Colonic mucosa (tissue), 4 donors: ENCODE measurements at places on chromosomes 2 and 18. TPM values are rescaled to one million over a fixed set of nuclear protein-coding genes. Genes with fewer than 3 reads are reported as not detected.

DNA sequence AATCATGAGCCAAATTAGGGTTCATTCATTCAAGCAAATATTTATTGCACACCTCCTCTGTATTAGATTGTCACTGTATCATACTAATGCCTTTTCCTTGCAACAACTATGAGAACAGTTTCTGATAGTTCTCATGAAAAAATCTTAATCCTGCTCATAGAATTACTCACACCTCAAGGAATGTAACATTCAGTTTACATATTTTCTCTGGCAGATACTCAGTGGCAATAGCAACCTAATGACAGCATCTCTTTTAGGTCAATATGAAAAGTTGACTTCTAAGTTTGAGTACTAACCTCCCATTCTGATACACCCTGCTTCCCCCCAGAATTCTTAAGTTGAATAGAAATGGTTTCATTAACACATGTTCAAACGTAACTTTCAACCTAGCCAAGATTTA lies 132.0 kb downstream of the VWC2L start:
- DNase-seq, result no peak
- H3K36me3 ChIP-seq, result no peaks in the 10 kb centered on the region
- H3K27me3 ChIP-seq, result no peaks in the 10 kb centered on the region

- peak; percentile 33 for DNase-seq
- H3K27me3 ChIP-seq, result no peaks in the 10 kb centered on the region
- no peak overlapping the region for H3K27ac ChIP-seq
- no peaks in the 10 kb centered on the region for H3K36me3 ChIP-seq
- no peaks in the 10 kb centered on the region for H3K4me1 ChIP-seq
Observed at GRCh38 chr2:96680561-96681141, 38.1 kb downstream of the FER1L5 start.

DNA sequence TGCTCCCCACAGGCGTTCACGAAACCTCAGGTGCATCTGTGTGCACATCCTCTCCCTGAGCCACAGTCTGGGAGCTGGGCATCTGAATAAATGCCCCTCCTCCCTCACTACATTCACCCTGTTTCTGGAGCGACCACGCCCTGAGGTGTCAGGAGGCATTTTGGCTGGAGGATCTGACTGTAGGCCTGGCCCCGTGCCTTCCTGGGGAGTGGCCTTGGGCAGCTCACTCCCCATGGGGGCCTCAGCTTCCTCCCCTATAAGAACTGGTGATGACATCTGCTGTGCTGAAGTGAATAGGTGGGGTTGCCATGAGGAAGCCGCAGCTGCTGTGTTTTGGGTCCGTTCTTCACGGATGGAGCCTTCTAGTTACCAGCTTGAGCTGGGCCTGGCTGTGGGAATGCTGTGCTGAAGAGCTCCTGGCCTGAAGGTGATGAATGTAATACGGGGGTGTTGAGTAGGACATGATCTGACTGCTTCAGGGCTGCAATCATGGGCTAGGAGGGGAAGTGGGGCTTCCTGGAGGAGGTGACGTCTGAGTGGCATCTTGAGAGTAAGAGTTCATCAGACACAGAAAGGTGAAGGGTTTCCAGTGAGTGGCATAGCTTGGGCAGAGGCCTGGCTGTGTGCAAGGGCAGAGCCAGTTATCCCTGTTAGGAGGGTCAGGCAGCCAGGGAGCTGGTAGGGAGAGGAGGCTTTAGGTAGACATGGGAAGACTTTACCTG lies 58.2 kb downstream of the GLI2 start:
- no peaks in the 10 kb centered on the region for H3K4me1 ChIP-seq
- H3K4me3 ChIP-seq, result no peak overlapping the region
- H3K27ac ChIP-seq, result no peak overlapping the region
- H3K27me3 ChIP-seq, result no peaks in the 10 kb centered on the region

- H3K27me3 ChIP-seq, result no peaks in the 10 kb centered on the region
- DNase-seq, result no peak
- H3K4me3 ChIP-seq, result no peak overlapping the region
- H3K4me1 ChIP-seq, result no peaks in the 10 kb centered on the region
- no peaks in the 10 kb centered on the region for H3K36me3 ChIP-seq
Observed at GRCh38 chr18:36075862-36076587, 8.7 kb upstream of the RPRD1A start.

GRCh38 chr18:13371689-13372418 lies 153.3 kb downstream of the LDLRAD4 start:
- peak overlapping the region; percentile 20 for H3K27ac ChIP-seq
- H3K36me3 ChIP-seq, result no peaks in the 10 kb centered on the region
- H3K4me1 ChIP-seq, result peaks cover 14% of the 10 kb centered on the region
- DNase-seq, result peak; percentile 75

DNA sequence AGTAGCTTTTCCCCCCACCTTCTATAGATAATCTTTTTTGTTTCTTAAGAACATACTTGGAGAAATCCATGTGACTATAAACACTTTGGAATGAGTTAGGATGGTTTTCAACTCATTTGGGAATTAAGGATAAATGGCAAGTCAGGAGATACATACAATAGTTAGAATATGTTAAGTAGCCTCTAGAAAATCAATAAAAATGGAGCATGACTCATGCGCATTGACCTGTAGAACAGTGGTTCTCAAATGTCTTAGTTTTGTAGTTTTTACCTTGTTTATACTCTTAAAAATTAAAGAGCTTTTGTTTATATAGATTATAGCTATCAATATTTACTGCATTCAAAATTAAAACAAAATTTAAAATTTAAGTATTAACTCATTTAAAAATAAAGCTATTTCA lies 24.7 kb downstream of the NUP35 start:
- no peaks in the 10 kb centered on the region for H3K4me1 ChIP-seq
- no peaks in the 10 kb centered on the region for H3K36me3 ChIP-seq
- no peaks in the 10 kb centered on the region for H3K27me3 ChIP-seq
- no peak for DNase-seq

DNA sequence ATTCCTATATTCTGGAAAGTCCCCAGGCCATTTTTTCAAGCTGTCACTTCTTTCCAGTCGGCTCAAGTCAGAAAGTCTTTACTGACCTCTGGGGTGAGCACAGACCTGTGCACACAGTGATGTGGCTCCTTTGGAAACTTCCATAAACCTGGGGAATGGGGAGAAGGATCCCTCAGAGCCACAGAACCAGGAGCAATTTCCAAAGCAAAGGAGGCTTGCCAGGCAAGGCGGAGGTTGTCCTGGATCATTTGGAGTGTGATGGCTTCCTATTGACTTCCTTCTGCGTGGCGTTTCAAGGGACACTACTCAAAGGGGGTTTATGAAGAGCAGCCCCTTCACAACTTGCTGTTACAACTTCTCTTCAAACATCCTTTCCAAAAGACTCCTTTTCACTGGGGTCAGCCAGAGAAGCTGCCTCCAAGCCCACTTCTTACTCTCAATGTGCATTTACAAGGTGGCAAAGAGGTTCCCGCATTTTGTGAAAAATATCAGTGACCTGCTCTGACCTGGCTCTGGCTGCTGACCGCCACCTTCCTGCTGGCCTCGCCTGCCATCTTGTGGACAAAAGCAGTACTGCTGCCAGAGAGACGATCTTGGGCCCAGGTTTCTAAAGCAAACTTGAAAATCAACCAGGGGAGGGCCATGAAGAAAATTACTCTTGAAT lies 18.2 kb upstream of the TMEM247 start:
- no peaks in the 10 kb centered on the region for H3K36me3 ChIP-seq
- DNase-seq, result peak; percentile 85
- no peaks in the 10 kb centered on the region for H3K27me3 ChIP-seq
- H3K27ac ChIP-seq, result no peak overlapping the region

- no peak overlapping the region for H3K27ac ChIP-seq
- no peak for DNase-seq
- no peaks in the 10 kb centered on the region for H3K4me1 ChIP-seq
- no peaks in the 10 kb centered on the region for H3K27me3 ChIP-seq
- no peak overlapping the region for H3K4me3 ChIP-seq
Observed at GRCh38 chr2:140117386-140117785, 1337.2 kb upstream of the NXPH2 start.

GRCh38 chr18:63286926-63287325 lies 32.6 kb downstream of the BCL2 start:
- H3K4me1 ChIP-seq, result no peaks in the 10 kb centered on the region
- H3K4me3 ChIP-seq, result no peak overlapping the region
- no peak for DNase-seq
- no peaks in the 10 kb centered on the region for H3K36me3 ChIP-seq

- H3K4me3 ChIP-seq, result no peak overlapping the region
- no peaks in the 10 kb centered on the region for H3K4me1 ChIP-seq
- no peaks in the 10 kb centered on the region for H3K36me3 ChIP-seq
- H3K27me3 ChIP-seq, result no peaks in the 10 kb centered on the region
Observed at GRCh38 chr2:162257425-162257824, 14.2 kb upstream of the FAP start.

GRCh38 chr2:202201220-202202160 lies 36.9 kb downstream of the SUMO1 start:
- no peak overlapping the region for H3K4me3 ChIP-seq
- DNase-seq, result no peak
- H3K36me3 ChIP-seq, result no peaks in the 10 kb centered on the region
- H3K4me1 ChIP-seq, result no peaks in the 10 kb centered on the region

- no peaks in the 10 kb centered on the region for H3K27me3 ChIP-seq
- H3K4me1 ChIP-seq, result no peaks in the 10 kb centered on the region
- DNase-seq, result no peak
- no peaks in the 10 kb centered on the region for H3K36me3 ChIP-seq
- H3K27ac ChIP-seq, result no peak overlapping the region
- no peak overlapping the region for H3K4me3 ChIP-seq
Observed at GRCh38 chr18:48361801-48362200, 47.4 kb downstream of the ZBTB7C start.

DNA sequence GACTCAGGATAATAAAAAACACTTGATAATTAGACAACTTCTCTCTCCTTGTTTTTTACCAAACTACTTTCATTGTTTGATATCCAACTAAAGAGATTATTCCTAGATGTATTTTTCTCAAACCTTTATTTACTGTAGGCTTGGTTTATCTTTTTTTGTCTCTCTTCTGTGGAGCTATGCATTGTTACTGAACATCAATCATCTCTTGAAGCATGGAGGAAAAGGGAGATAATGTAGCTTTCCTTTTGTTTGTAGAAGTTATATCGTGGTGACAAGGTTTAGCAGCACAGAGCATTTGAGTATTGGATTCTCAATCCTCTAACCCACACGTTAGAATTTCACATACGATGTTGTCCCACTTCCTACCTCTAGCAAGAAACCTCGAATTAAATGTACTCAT lies 41.7 kb downstream of the SMCHD1 start:
- H3K27ac ChIP-seq, result no peak overlapping the region
- H3K36me3 ChIP-seq, result peaks cover 10% of the 10 kb centered on the region
- no peaks in the 10 kb centered on the region for H3K4me1 ChIP-seq
- DNase-seq, result no peak
- no peak overlapping the region for H3K4me3 ChIP-seq

- H3K4me1 ChIP-seq, result no peaks in the 10 kb centered on the region
- H3K4me3 ChIP-seq, result no peak overlapping the region
- H3K27ac ChIP-seq, result no peak overlapping the region
- no peaks in the 10 kb centered on the region for H3K27me3 ChIP-seq
Observed at GRCh38 chr2:86297382-86298147, 39.9 kb downstream of the REEP1 start.

GRCh38 chr18:32335228-32335627 lies 135.5 kb downstream of the GAREM1 start:
- H3K4me1 ChIP-seq, result no peaks in the 10 kb centered on the region
- H3K27me3 ChIP-seq, result no peaks in the 10 kb centered on the region
- no peak overlapping the region for H3K27ac ChIP-seq
- DNase-seq, result no peak

GRCh38 chr2:133849341-133849740 lies 281.1 kb upstream of the NCKAP5 start:
- no peaks in the 10 kb centered on the region for H3K4me1 ChIP-seq
- H3K27me3 ChIP-seq, result no peaks in the 10 kb centered on the region
- H3K36me3 ChIP-seq, result no peaks in the 10 kb centered on the region
- H3K4me3 ChIP-seq, result no peak overlapping the region
- H3K27ac ChIP-seq, result no peak overlapping the region

GRCh38 chr18:51867767-51868166 lies 472.2 kb upstream of the DCC start:
- H3K4me3 ChIP-seq, result no peak overlapping the region
- H3K36me3 ChIP-seq, result no peaks in the 10 kb centered on the region
- H3K27me3 ChIP-seq, result no peaks in the 10 kb centered on the region
- no peaks in the 10 kb centered on the region for H3K4me1 ChIP-seq
- no peak for DNase-seq

Gene LCT
- 0.12 TPM for total RNA-seq

Gene C2orf78
- not detected for total RNA-seq

Gene TEKT4
- total RNA-seq, result not detected

Gene PID1
- 40.3 TPM for total RNA-seq

Gene CPO
- not detected for total RNA-seq

Gene PLA2R1
- 6.7 TPM for total RNA-seq

Gene HOXD12
- not detected for total RNA-seq

Gene HTR2B
- 0.27 TPM for total RNA-seq

Gene CFC1
- total RNA-seq, result 0.44 TPM
